Foreskin keratinocyte (primary cell): ENCODE measurements at places on chromosomes 13 and 19.

- DNase-seq: no peak
Observed at GRCh38 chr13:114099191-114099590, 33.2 kb downstream of the RASA3 start.

DNA sequence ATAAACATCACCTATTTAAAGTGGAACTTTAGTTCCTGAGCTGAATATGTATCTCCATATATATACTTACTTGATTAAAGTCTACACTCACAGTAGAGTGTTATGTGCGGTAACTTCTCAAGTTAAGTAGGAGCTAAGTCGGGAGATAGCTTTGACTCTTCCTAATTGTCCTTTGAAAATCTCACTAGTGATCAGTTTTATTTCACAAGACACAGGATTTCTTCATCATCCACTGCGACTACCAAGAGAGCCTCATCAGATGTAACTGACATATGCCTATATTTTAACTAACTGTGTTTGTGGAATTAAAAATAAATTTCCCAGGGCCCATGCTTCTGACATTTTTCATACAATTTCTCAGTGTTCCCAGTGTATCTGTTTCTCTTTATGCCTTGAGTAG, 1664.0 kb downstream of the EFNB2 start:
- no peak for DNase-seq

DNA sequence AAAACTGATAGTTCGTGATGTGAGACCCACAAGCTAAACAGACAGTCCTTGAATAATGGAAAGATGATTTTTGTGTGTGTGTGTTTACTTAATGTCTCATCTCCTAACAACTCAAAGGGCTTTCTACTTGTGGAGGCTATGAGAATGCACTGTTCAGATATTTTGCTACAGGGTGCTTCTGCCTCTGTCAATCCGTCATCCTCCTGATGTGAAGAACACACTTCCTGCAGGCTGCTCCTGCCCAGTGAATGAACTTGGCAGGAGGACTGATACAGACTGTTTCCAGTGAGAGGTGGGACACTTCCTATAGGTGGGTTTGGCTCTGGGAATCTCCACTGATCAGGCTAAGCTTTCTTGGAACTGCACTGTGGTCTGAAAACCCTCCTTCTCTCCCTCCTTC, 168.4 kb upstream of the STARD13 start:
- no peak for DNase-seq

GRCh38 chr13:49998714-49999624, 2.1 kb downstream of the TRIM13 start:
- no peak for DNase-seq

- no peak for DNase-seq
Observed at GRCh38 chr13:112747256-112747655, 57.4 kb downstream of the ATP11A start.

GRCh38 chr19:19406878-19407632, 1.6 kb downstream of the GATAD2A start:
- DNase-seq: peak; percentile 52

DNA sequence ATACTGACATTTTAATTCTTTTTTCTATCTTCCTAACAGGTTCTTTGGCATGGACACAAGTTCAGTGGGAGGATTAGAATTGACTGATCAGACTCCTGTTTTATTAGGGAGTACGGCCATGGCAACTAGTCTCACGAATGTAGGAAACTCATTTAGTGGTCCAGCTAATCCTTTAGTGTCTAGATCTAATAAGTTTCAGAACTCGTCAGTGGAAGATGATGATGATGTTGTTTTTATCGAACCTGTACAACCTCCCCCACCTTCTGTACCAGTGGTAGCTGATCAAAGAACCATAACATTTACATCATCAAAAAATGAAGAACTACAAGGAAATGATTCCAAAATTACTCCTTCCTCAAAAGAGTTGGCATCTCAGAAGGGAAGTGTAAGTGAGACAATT, 34.5 kb downstream of the ZMYM2 start:
- DNase-seq: no peak

- DNase-seq: peak; percentile 18
Observed at GRCh38 chr13:113647351-113648215, 10.4 kb downstream of the ATP4B start.

GRCh38 chr13:40632915-40633314, 33.5 kb downstream of the FOXO1 start:
- no peak for DNase-seq

GRCh38 chr19:43337737-43338136, 15.7 kb upstream of the CD177 start:
- DNase-seq: no peak

DNA sequence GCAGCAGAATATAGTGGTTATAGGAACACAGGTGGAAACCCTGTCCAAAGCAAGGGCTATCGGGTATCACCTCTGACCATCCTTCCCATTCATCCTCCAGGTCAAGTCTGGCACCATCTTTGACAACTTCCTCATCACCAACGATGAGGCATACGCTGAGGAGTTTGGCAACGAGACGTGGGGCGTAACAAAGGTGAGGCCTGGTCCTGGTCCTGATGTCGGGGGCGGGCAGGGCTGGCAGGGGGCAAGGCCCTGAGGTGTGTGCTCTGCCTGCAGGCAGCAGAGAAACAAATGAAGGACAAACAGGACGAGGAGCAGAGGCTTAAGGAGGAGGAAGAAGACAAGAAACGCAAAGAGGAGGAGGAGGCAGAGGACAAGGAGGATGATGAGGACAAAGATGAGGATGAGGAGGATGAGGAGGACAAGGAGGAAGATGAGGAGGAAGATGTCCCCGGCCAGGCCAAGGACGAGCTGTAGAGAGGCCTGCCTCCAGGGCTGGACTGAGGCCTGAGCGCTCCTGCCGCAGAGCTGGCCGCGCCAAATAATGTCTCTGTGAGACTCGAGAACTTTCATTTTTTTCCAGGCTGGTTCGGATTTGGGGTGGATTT, 2.1 kb upstream of the RAD23A start:
- DNase-seq: no peak

GRCh38 chr19:16384688-16385087, 60.1 kb downstream of the KLF2 start:
- no peak for DNase-seq

- DNase-seq: no peak
Observed at GRCh38 chr13:34162544-34162933, 344.6 kb downstream of the RFC3 start.

DNA sequence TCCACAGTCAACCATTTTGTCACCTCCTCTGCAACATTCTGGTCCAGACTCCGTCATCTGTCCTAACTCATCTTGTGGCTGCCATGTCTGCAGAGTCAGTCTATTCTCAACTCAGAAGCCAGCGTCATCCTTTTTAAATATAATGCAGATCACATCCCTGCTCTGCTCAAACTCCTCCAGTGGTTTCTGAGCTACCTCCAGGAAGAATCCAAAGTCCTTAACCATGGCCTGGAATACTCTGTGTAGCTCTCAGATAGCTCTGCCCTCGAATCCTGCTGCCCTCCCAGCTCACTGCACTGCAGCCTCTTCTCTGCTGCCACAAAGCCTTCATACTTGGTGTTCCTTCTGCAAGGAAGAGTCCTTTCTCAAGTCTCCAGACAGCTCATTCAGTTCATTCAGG, 190.8 kb downstream of the FOXO1 start:
- no peak for DNase-seq

- DNase-seq: peak; percentile 93
Observed at GRCh38 chr13:102724923-102725322, 30.1 kb upstream of the METTL21C start.

DNA sequence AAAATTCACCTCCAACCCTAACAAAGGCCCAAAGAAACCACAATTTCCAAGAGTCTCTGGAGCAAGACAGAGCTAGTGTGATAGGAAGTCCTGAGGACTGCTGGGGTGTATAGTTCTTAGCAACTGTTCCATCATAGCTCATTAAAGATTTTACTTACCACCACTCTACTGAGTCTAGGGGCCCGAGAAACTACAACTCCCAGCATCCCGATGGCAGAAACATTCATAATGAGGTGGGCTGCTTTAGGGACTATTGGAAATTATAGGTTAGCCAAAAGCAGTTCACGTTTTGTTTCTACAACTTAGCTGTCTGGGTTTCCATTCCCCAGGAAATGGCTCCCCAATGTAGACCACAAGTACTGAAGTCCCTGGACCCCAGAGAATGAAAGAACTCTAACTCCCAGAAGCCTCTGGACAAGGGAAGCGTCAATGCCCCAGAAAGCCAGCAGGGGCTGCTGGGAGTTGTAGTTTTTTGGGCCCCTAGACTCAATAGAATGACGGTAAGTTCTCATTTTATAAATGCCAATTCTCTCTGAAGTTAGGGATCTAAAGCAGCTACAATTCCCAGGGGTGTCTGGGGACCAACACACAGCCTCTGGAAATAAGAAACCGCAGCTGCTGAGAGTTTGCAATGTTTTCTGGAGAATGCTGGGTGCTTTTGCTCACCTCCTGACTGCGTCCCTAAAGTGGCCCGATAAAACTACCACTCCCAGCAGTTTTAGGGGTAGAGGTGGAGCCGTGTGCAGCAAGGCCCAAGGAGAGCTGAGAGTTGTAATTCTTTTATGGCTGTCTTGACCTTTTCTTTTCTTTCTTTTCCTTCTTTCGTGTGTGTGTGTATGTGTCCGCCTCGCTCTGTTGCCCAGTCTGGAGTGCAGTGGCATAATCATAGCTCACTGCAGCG, 11.1 kb downstream of the FTL start:
- DNase-seq: no peak

GRCh38 chr19:13095934-13096927, 6.4 kb downstream of the LYL1 start:
- no peak for DNase-seq

GRCh38 chr19:58014141-58014540, 11.5 kb upstream of the ZNF606 start:
- no peak for DNase-seq

DNA sequence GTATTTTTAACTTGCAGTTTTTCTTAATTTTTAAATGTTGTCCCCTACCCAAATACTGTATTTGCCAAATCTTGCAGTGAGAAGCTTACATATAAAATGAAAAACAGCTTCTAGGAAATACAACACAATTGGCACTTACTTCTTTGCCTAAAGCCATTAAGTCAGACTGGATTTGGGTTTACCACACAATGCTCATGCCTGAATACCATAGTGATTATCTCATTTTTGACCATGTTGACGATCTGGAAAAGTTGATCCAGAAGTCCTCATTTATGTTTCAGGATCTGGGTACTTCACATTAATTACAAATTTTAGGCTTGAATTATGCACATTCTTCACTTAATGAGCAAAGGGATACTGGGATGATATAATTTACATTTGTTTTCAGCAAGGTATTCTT, 2.4 kb downstream of the RNF6 start:
- peak; percentile 16 for DNase-seq

- DNase-seq: peak; percentile 7
Observed at GRCh38 chr19:12720851-12721655, 2.7 kb downstream of the TNPO2 start.

DNA sequence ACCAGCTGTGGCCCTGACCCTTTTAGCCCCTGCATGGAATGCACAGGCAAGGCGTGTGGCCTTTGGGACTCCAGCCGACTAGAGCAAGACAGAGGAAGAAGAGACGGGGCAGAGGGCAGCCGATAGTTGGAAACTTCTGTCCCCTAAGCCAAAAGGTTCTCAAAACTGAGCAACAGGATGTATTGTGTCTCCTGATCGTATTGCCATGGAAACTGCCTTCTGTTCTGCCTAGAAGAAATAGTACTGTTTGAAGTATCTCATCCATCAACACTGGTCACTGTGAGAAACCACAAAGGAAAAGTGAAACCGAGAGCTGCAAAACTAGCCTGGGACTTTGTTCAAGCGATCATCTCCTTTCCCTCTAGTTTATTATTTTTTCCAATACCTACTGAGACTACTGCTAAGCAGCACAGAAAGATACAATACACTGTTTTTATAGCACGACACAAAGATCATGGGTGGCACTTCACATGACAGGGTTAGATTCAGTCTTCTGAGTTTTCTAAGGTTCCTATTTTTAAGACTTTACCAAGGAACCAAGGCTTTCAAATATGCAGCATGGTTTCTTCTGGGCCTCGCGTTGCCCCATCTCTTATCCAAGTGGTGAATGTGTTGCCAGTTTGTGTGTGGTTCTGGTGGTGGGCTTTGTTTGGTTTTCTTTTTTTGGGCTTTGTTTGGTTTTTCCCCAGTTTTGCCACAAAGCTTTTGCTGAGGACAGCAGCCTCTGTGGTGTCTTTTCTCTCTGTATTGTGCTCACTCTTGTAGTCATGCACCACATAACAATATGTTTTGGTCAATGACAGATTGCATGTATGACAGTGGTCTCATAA, 49.3 kb upstream of the GPR183 start:
- DNase-seq: no peak

DNA sequence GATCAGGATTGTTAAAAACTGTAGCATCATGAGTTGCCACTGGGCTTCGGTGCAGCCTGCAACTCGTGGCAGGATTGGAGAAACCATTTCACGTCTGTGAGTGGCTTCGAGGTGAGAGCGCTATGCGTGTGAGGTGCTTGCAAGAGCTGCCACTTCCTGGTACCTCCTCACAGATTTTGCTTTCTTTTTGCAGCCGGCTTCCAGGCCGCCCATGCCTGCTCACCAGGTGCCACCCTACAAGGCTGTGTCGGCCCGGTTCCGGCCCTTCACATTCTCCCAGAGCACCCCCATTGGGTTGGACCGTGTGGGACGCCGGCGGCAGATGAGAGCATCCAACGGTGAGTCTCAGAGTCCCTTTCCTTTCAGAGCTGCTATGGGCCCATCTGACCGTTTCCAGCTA, 57.9 kb upstream of the C1QTNF9 start:
- DNase-seq: no peak

- DNase-seq: no peak
Observed at GRCh38 chr13:98563071-98563470, 13.8 kb downstream of the STK24 start.

DNA sequence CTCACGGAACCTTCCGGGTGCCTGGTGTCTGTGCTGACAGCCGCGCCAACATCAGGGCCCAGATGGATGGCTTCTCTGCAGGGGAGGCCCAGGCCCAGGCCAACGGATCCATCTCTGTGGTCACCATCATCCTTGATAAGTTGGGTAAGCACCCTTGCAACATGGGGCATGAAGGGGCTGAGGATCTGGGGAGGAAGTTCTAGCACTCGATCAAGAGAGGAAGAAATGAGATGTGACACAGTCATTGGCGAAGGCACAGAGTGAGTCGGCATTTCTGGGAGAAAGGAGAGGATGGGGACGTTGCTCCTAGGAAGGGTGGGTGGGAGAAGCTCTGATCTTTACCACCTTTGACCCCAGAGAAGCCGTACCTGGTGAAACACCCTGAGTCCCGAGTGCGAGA, 4.4 kb downstream of the CILP2 start:
- DNase-seq: no peak

- DNase-seq: no peak
Observed at GRCh38 chr19:6750062-6750461, 10.6 kb downstream of the TRIP10 start.

DNA sequence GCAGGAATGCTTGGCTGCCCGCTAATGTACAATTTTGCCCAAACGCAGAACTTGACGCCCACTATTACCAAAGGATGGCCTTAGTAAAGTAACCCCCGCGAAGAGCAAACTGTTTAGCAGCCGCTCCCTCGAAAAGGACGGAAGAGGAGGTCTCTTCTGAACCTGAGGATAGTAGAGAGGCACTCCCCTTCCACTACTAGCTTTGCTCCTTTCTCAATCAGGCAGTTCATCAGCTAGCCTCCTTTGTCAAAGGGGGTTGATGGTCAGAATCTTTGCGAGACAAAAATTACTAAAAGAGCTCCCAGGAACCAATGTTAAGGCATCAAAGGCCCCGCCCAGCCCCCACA, 534 bp downstream of the CAB39L start:
- DNase-seq: no peak

GRCh38 chr13:77599351-77599750, 63.8 kb downstream of the SCEL start:
- no peak for DNase-seq

- DNase-seq: peak; percentile 44
Observed at GRCh38 chr19:58196901-58197616, 14.2 kb downstream of the ZNF274 start.

GRCh38 chr13:99281811-99282263, 23.7 kb upstream of the GPR18 start:
- DNase-seq: no peak
